ENCODE measurements at places on chromosomes 5 and 9.

GRCh38 chr5:146027751-146028150, 77.6 kb downstream of the PLAC8L1 start:
- no peak for DNase-seq

- no peak for DNase-seq
These were observed 32.5 kb downstream of the TERT start for GRCh38 chr5:1262381-1262780.

DNA sequence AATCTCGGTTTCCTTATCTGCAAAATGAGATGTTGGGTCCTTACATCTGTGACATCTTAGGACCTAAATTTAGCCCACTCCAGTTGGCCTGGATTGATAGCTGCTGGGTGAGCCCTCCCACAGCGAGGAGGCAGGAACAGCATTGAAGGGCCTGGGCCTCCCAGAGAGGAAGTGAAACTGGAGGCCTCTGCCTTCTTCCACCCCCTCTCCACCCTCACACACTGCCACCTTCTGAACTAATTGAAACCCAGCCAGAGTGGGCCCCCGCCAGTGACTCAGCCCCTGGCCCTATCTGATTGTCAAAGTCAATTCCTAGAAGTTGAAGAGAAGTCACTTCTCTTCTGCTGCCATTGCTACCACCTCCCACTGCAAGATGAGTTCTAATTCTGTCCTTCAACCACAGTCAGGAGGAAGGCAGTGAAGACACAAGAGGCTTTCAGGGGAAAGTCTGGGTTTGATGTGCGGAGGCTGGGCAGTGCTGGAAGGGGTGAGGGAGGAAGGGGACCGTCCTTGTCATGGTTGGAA, 55.2 kb upstream of the NEK6 start:
- no peak for DNase-seq

DNA sequence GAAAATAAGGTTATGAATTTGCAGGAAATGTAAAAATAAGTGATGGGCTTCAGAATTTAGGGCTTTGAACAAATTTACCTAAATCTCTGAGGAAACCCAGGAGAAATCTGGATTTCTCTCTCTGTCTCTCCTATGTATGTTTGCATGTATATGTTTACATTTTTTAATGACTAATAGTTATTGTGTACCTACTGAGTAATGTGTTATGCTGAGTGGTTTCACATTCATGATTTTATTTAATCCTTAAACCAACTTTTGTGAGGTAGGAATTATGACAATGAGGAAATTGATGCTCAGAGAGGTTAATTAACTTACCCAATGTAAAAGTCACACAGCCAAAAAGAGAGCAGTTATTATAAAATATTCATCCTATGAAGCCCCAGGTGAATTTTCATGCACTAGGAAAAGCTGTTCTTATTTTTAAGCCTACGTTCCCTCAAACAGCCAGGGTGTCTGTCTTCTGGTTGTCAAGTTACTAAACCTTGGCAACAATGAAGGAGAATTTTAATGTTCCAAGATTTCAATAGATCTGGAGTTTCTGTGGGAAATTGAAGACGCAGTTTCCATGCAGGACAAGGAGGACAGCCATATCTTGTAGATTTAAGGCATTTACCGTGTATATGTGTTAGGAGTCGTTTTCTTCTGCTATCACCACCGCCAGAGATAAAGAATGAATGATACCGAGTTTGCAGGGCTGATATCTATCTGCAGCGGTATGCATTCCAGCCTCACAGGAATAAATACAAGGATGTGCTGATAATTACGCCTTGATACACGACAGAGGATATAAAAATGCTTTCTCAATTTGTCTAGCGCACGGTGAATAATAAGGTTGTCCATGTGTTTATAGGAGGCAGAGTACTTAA, 484.8 kb downstream of the ZSWIM6 start:
- no peak for DNase-seq

DNA sequence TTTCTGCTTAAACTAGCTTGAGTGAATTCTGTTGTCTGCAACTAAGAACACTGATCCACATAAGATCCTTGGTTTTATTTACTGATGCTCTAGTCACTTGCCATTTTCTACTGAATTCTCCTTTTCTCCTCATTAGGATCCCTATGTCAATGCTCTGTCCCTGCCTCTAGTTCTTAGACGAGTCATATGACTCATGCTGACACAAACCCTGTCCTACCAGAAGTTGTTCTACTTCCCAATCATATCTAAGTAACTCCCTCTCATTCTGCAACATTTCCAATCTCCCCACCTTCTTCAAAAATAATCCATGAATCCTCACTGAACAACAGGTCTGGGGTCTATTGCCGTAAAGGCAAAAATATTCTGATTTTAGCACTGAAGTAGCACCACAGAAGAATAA, 47.1 kb upstream of the DMRT1 start:
- DNase-seq: no peak

- no peak for DNase-seq
These were observed 14.0 kb downstream of the MAP3K1 start for GRCh38 chr5:56829137-56829908.

DNA sequence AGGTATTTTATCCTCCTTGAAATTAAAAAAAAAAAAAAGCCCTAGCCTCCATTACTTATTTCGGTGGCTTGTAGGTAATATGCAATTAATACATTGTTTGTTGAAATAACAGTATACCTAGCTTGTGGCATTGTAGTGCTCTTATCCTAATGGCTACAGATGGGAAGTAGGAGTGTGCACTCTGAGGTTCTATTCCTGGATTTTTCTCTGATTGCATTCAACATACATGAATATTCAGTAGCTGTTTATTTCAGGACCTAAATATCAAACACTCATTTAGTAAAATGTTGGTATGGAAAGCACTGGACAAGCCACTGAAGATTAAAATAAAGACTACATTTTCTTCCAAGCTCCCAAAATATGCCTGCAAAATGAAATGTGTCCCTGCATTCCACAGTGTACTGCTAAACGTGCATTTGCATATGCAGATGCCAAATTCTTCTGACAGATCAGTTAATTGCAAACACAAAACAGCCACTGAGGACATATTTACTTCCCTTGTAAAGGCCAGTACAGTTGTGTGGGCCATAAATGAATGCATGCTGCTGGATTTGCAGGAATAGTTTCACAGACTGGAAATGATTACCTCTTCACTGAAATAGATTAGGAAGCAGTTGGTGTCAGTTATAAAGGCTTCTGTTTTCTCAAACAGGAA, 826.1 kb downstream of the PRELID2 start:
- no peak for DNase-seq

DNA sequence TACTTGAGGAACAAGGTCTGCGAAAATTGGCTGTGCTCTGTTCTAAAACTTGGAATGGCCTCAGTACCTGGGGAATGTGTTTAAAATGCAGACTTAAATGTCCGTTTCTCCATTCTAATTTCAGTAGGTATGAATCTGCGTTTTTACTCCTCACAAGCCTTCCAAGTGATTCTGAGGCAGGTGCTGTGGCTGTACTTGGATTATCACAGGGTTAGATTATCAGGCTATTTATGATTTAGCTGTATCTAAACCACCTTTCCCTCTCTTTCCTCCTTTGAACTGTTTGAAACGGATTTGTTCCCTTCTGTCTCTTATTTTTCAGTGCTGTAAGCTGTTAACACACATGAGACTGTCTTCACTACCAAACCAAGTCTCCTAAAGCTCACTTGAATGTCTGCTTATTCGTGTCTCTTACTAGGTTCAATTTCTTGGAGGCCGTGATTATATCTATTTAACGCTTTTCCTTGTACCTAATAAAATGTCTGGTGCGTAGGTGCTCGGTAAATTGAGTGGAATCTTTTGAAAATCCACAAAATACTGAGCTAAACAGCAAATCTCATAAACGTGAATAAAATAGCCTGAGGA, 714 bp upstream of the CETN3 start:
- DNase-seq: no peak

GRCh38 chr9:110592044-110592830, 12.7 kb upstream of the SVEP1 start:
- DNase-seq: no peak

DNA sequence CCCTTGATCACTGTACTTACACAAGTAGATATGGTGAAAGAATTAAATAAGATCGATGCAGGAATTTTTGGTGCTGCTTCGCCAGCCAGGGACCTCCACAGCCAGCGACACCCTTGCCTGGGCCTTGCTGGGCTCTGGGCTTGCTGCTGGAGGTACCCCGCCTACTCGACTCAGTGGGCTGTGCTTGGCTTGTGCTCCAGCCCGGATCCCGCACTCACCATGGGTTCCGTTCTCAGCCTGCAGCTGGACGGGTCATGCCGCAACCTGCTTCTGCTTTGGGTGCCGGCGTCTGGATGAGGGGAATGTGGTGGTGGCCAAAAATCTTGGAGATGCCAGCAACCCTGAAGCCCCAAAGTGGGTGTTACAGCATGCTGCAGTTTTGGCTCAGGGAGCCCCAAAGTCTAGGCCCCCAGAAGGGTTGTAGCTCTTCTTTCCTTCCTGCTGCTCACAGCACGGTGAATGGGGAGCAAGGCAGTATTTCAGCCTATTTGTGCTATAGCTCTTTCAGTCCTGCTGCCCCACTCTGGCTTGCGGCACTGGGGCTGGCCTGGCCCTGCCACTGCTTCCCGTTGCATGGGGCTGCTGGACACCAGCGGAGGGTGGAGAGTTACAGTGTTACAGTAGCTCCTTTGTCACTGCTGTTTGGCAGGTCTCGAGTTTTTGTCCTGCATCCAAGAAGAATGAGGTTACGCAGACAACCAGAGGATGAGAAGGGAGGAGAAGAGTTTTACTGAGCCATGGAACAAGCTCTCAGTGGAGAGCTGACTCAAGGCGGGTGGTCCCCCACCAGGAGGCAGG, 48.0 kb downstream of the TARS1 start:
- no peak for DNase-seq

- DNase-seq: no peak
These were observed 7.7 kb upstream of the TSLP start for GRCh38 chr5:111063709-111064322.

DNA sequence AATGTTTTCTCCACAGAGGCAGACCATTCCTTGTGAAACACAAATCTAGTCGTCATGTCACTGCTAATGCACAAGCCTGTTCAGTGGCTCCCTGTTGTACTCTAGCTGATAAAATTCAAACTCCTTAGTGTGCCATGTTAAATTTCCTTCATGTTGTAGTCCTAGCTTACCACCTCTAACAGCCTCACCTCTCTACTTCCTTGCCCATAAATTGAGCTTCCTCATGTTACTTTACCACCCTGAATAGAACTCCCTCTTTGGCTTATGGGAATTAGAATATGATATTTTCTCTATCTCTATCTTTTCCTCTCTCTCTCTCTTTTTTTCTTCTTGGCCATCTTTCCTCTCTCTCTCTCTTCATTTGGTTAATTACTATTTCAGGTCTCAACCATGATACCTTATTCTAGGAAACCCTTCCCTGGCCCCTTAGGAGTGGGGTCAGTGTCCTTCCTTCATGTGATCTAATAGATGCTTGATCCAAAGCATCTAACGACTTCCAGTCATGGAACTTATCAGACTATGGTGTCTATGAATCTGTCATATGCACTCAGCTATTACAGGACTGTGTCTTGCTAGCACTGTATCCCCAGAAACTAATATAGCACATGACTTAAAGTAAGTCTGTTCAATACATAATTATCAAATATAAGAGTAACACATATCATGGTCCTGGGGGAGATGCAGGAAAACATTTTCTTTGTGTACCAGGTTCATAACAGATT, 31.5 kb upstream of the ALDH1A1 start:
- no peak for DNase-seq

GRCh38 chr5:149174847-149175234, 33.5 kb downstream of the ABLIM3 start:
- DNase-seq: no peak

DNA sequence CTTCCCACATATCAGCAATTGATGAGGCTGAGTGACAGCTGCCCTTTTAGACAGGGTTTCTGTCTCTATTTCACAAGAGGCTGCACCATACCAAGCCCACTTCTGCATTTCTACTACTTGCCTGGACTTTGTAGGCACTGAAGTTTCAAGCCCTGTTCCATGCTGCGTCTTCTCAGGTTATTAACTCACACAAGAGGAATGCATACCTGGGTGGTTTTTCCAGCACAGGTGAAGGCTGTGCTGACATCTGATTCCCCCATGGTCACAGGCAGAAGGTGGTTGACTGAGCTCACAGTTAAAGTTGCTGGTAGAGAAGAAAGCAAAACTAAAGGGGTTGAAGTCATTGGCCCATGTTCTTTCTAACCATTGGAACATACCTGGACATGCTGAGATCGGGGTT, 86.6 kb downstream of the MAMDC2 start:
- DNase-seq: no peak

DNA sequence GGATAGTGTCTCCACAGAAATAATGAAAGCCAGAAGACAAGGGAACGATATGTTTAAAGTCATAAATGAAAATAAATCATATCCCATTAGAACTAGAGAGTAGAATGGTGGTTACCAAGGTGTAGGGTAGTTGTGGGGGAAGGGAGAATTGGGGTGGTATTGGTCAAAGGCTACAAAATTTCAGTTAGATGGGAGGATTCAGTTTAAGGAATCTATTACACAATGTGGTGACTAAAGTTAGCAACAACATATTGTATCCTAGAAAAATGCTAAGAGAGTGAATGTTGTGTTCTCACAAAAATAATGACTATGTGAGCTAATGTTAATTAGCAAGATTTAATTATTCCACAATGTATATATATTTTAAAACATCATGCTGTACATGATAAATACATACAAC, 27.8 kb upstream of the LARP1 start:
- DNase-seq: no peak

DNA sequence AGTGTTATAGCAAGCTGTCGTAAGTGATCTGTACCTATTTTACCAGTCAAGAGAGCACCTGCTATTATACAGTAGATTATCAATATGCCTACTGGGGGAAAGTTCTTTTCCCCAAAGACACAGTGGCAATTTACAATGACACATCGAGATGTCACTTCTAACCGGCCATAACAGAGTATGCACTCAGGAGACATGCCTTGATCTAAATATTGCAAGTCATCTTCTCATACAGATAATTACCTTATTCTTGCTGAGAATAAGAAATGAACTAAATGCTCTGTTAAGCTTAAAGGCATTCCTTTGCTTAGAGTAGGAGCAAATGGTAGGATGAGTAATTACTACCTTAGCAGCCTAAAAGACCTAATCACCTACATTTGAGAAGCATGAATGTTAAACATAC, 71.6 kb downstream of the PKD2L2 start:
- no peak for DNase-seq

DNA sequence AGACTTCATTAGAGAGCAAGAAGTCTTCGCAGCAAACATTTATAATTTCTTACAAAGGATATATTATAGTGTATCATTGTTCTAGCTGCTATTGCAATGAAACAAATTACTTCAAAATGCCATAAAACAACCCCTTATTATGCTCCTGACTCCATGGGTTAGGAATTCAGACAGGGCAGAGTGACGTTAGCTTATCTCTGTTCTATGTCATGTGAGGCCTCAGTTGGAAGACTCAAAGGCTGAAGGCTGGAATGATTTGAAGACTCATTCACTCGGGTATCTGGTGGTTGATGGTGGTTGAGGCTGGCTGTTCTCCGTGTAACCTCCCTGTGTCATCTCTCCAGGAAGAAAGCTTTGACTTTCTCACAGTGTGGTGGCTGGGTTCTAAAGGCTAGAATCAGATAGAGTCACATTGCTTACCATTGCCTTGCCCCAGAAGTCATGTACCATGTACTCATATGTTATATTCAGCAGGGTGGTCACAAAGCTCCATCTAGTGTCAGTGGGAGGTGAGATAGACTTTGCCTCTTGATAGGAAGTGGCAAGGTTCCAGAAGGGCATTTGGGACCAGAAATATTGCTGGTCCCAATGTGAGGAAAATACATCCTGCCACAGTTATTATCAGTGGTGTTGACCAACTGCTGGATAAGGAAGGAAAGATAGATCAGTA, 226.9 kb downstream of the TMEM38B start:
- DNase-seq: no peak
